ENCODE measurements at places on chromosomes 12 and 14.

DNA sequence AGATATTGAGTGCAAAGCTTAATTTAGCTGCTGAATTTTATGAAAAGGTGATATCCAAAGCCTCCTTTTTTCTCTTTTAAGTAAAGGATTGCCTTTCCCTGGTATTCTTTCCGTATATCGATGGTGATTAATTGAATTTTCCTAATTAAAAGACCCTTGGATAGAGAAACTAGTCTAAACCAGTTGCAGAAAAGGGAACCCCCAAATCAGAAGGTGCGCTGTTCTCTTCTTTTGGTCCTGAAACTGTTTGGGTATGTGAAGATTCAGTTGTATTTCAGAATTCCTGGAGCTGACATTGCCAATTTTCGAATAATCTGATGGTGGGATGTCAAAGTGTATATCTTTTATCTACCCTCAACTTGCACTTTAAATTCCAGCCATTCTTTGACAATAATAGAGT lies 1.9 kb downstream of the GPHN start:
- DNase-seq, result no peak

DNA sequence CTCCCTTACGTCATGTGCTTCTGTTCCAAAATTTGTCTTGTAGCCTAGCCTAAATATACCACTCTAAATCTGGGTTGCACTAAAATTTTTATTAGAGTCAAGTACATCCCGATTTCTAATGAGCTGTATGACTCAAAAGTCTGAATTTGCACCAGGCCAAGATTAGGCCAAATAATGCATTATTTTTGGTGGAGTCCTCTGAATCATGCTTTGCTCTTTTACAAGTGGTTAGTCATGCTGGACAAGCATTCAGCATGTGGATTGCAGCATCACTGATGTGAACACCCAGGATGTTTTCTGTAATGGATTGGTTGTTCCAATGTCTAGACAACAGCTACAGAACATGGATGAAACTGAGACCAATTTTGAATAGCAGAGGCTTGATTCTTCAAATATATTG lies 23.7 kb downstream of the HEBP1 start:
- DNase-seq, result peak; percentile 77

- DNase-seq, result no peak
These were observed 65.9 kb downstream of the CACNA1C start for GRCh38 chr12:2118481-2119255.

- peak; percentile 86 for DNase-seq
These were observed 29.3 kb downstream of the SLC7A8 start for GRCh38 chr14:23153851-23154796.

DNA sequence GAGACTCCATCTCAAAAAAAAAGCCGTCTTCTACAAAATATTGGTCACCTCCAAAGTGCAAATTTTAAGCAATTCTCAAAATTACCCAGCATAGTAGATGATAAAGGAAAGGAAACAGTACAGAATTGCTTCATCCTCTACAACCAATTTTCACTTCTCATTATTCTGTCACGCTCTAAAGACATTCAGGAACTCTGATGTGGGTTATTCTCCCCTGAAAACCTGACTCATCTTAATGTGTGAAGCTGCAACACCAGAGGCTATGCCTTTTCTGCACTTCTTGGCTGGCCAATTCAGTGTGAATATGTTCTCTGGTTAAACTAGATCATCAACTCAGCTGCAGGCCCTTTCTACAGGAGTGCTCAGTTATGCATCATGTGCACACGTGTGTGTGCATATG lies 11.0 kb downstream of the PTGER2 start:
- no peak for DNase-seq

- DNase-seq, result peak; percentile 78
These were observed 2.0 kb upstream of the PCNX1 start for GRCh38 chr14:70905301-70905700.

GRCh38 chr14:98957211-98958047 lies 314.6 kb downstream of the BCL11B start:
- peak; percentile 85 for DNase-seq

DNA sequence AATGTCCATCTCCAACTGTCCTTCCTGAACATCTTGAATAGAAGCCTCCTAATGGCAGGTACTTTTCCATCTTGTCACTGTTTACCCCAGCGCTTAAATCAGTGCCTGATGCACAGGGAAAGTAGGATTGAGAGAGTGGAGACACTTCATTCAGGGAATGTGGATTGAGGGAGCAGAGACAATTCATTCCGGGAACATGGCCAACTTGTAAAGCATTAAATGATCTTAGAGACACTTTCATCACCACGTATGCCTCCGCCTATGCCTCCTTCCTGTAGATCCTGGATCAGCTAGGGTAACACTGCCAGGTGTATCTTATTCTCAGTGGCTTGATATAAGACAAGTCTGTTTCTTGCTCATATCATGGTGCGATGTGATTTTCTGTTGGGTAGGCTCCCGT lies 67.6 kb upstream of the CSRP2 start:
- DNase-seq, result peak; percentile 49

DNA sequence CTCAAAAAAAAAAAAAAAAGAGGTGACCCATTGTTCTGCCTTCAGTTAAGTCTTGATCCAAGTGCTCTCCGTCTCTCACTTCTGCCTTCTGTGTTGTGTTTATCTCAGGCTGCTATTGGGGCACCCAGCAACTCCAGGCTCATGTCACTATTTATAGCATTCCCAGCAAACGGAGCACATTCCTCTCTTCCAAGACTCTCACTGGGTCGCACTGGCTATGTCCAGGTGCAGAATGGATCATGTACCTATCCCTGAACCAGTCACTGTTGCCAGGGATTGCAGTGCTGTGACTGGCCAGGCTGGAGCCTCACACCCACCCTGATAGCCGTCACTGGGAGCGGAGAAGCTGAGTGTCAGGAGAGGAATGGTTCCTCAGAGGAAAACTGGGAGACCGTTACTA lies 31.2 kb downstream of the RHOF start:
- no peak for DNase-seq

GRCh38 chr14:90107789-90108188 lies 46.0 kb downstream of the KCNK13 start:
- no peak for DNase-seq

GRCh38 chr12:78725951-78726580 lies 138.5 kb upstream of the SYT1 start:
- DNase-seq, result no peak

DNA sequence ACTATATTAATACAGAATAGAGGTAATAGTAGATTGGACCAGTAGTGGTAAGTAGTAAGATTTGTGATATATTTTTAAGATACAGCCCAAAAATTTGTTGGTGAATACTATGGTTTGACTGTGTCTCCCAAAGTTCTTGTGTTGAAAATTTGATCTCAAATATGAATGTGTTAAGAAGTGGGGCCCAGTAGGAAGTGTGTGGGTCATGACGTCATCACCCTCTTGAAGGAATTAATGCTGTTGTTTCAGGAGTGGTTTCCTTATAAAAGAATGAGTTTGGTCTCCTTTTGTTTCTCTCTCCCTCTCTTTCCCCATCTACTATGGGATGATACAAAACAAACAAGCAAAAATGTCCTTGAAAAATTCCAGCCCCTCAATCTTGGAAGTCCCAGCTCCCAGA lies 16.3 kb downstream of the LUM start:
- no peak for DNase-seq

- no peak for DNase-seq
These were observed 28.6 kb downstream of the CCDC91 start for GRCh38 chr12:28218875-28219274.

DNA sequence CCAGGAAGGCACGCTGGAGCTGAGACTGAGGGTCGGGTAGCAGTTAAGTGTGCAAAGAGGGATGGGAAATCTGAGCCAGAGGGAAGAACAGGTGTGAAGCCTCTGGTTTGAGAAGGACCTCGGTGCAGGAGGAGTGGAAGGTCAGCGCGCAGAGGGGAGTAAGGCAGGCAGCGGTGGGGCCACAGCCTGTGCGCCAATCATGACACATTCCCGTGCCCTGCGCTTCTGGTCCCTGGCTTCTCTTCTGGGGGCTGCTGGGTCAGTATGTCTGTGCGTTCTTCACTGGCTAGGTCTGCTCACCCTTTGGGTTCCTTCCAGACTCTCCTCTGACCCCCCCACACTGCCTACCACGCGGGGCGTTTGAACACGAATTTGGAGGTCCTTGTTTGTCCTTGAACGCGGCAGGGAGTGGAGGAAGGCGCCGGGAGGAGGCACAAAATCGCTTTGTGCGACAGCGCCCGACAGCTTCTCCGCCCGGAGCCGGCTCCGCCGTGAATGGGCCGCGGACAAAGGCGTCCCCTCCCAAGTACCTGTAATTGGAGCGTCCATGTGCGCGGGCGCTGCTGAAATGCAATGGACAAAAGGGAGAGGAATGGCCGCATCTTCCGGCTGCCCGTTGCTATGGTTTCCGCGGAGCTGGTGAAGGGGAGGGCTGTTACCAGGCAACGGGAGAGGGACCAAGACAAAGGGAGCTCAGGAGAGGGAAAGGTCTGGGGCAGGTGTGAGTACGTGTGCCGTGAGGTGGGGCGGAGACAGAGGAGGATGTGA lies 207.2 kb upstream of the SRRM4 start:
- DNase-seq, result no peak

DNA sequence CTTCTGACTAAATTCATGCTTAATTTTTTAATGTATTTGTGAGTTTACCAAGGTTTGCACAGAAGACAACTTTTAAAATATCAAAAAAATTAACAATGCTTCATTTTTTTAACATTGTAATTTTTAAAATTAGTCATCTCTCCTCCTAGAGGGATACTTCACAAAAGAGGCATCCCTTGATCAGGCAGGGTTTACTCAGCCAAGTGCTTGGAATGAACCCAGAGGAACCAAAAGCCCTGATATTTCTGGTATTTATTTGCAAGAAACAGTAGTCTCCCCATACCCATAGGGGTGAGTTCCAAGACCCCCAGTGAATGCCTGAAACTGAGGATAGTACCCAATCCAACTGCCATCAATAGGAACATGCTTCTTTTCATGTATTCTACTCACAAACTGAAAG lies 52.5 kb downstream of the GARIN6 start:
- DNase-seq, result no peak

DNA sequence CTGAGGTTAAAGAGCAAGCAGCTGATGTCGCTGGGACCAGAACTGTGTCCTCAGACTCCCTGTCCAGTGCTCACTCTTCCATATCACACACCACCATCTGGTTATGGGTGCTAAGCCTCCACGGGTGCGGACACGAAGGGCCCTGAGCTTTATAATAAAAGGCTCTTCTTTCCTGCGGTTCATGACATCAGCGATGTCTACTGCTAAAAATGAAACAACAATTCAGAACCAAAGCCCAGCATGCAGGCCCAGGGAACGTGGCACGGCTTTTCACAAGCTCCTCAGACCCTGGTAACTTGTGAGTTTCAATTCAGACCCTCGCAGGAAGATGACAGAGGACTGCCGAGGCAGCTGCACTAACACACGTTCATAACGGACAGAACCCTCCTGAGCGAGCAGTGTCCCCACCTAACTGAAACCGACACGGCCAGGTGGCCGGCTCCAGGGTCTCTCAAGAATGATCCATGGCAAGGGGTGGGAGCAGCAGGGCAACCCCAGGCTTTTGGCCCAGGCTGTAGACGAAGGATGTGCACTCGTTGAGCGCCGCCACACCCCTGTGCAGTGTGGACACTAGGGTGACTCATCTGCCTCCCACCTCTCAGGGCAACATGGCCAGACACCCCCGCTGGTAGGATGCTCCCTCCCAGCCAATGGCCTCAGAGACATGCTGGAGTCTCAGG lies 180.3 kb downstream of the CALM1 start:
- DNase-seq, result no peak

GRCh38 chr12:40122842-40123241 lies 17.0 kb upstream of the SLC2A13 start:
- no peak for DNase-seq

GRCh38 chr12:18965203-18965602 lies 164.3 kb upstream of the PLEKHA5 start:
- no peak for DNase-seq

- no peak for DNase-seq
These were observed 2.2 kb downstream of the ORAI1 start for GRCh38 chr12:121628536-121628935.

DNA sequence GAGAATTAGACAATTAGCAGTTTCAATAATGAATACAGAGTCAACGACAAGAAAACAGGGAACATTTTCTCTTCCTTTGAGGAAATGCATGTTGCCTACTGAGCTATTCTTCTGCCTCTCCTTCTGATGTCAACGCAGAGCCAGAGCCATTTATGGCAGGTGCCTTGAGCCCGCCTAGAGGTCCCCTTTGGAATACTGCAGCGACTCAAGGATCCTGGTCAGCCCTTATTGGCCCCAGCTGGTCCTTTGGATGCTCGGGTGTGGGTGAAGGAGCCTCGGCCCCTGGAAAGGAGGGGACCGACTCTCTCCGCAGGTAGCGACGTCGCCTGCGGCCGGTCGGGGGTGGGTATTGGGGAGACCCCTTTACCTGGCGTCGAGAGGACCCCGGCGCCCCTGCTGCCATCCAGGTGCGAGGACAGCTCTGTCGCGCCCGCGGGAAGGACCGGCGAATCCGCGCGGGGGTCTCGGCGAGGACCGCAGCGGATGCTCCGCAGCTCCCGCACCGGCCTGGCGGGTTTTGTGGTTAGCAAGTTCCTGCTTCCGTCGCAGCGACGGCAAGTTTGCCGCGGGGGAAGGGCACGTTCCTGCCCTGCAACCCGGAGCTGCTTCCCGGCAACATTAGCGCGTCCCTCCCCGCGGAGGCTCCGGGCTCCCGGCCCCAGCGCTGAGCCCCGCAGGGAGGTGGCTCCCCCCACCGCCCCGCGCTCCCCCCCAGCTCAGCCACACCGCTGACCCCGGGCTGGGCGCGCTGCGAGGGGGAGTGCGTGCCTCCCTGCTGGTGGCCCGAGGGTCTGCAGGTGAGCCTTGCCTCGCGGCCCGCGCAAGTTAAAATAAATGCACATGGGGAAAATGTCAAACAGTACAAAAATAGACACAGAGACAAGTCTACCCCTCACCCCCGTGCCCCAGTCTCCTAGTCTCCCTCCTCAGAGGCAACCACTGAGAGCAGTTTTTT lies at the start of gene MANSC1:
TSS of gene MANSC1 (minus strand) at position 532 of the 955 bp plus-strand sequence. CDS start 6,928 bp downstream, outside the sequence.
- DNase-seq, result no peak

DNA sequence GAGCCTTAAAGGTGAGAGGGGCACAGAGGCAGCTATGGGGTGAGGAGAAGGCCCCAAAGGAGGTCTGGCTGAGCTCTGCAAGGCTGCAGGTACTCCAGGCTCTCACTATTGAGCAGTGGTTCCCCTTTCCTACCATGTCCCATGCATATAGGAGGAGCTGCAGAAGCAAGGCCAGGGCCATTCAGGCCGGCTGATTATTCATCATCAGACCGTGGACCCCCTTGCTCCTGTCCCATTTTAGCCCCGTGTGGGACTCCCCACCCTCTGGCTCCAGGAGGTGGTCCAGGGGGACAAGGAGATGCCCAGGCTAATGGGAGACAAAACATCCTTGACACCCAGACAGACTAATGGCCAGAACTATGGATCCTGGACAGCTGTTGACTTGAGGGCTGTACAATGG lies 3.1 kb downstream of the GPD1 start:
- no peak for DNase-seq

DNA sequence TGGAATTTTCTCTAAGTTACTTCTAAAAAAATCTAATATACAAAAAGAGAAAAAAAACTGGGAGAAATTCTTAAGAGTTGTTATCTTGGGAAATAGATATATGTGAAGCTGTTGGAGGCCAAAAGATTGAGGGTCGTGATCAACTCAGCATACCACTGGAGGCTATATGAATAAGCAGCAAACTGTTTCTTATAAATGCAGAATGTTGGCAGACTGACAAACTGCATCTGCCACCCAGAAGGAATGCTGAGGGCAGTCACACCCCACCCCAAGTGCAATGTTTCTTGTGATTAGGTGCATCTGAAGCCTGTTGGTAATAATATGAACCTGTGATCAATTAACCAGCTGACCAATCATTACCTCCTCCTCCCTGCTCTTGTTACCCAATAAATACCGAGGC lies 818.6 kb upstream of the MGAT4C start:
- DNase-seq, result no peak
